ENCODE measurements at places on chromosomes 11 and 22.

DNA sequence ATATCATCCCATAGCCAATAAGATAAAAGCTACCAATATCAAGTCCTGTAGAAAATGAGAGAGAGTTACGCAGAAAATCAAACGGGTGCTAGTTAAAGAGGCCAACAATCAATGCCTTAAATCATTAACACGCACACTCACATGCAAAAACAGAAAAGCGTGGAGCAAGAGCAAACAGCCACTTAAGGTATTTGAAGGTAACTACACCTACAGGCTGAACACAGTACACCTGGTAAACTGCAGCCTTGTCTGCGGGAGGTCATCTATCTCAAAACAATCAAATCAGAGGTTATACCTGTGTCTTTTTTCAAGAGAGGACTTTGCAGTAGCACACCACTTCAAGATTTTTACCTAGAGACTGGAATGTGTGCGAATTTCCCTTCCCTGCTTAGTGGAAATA is 23.6 kb downstream of the SLC35F2 start:
- no peak for DNase-seq

DNA sequence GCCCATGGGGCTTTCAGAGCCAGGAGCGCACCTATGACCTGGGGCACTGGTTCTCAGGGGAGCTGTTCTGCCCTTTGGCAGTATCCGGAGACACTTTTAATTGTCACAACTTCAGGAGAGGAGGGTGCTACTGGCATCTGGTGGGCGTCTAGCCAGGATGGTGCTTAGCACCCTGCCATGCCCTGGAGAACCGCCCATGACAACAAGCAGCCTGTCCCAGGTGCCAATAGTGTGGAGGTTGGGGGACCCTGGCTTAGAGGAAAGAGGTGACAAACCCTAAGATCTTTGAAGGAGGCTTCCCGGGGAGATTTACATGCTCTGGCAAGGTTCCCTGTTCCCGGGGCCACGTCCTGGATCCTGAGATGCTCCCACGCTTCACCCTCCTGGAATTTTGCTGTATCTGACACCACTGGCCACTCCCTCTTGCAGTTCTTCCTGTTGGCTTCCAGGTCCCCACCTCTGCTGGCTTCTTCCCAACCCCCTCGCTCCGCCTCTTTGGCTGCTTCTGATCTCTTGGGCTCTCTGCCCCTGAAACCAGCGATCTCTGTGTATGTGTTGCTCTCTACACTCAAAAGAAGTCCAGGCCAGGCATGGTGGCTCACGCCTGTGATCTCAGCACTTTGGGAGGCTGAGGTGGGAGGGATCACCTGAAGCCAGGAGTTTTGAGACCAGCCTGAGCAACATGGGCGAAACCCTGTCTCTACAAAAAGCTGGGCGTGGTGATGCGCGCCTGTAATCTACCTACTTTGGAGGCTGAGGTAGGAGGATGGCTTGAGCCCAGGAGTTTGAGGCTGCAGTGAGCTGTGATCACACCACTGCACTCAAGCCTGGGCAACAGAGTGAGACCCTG is 31.1 kb downstream of the FADS3 start:
- DNase-seq: no peak

- DNase-seq: no peak
Observed at GRCh38 chr22:43005106-43005505, 9.8 kb downstream of the PACSIN2 start.

DNA sequence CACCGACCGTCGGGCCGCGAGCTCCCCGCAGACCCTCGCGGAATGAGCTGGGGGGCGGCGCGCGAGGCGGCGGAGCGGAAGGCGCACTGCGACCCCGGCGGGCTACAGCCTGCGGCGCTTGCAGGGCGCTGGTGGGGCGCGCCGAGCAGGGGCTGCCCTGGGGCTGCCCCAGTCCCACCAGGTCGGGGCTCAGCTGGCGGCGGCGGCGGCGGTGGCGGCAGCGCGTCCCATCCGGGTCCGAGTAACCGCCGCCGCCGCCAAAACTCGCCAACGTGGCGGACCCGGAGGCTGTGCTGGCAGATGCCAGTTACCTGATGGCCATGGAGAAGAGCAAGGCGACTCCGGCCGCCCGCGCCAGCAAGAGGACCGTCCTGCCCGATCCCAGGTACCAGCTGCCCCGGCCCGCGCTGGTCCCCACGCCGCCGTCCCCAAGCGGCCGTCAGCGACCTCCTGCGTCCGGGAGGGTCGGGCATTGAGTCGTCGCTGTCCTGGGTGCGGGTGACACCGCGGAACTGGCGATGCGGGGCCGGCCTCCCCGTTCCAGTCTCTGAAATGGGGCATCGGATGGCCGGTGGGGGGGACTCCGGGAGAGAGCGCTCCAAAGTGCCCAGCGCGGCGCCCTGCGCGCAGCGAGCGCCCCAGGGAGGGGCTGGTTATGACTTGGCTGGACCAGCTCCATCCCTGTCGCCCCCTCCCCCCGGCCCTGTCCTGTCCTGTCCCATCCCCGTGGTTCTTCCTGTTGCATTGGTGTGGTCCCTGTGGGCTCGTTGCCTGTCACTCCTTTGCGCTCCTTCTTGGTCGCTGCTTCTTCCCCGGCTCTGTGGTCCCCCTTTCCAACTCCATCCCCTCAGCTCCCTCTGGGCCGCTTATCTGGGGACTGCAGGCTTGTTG is 63.5 kb downstream of the CRYBB2 start:
- DNase-seq: no peak

- no peak for DNase-seq
Observed at GRCh38 chr11:12083380-12083779, 27.0 kb upstream of the MICAL2 start.
